NCI-H774 (cell line): ENCODE measurements at places on chromosomes 16 and 17.

DNA sequence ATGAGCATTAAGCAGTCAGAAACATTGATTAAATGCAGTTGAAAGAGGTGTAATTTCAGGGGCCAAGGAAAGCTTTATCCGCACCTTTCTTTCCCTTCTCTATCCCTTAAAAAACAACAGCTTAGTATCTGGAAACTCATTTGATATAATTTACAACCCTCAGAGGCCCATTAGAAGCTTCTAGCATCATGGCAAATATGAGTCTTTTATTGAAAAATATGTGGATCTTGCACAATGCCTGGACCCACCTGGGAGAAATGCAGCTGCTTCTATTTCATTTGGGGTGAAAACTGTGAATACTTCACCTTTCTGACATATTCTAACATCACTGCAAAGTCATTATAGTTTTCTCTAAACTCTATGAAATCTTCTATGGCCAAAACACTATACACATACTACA is 492.2 kb upstream of the PSMD7 start:
- DNase-seq: no peak

DNA sequence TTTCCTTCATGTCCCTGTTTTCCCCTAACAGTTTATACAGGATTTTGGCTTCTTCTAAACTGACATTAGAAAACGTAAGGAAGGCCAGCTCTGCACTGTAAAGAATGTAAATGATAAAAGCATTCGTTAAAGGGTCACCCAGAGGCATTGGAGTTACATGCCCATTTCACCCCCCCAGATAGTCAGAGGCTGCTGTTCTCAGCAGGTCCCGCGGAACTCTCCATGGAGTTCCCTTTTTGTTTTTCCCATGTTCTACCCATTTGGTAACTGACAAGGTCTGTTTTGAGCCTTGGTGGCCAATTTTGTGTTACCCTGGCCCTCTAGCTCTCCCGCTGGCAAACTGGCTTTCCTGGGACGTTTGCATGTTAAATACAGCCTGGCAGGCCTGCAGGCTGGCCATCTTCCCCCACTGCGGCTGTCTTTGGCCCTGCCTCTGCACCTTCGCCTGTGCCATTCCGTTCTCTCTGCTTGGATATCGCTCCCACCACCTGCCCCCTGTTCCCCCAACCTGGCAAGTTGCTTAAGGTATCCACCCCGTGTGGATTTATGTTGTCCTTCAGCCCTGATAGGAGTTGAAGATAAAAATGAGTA is 49.7 kb downstream of the EPN2 start:
- DNase-seq: no peak

DNA sequence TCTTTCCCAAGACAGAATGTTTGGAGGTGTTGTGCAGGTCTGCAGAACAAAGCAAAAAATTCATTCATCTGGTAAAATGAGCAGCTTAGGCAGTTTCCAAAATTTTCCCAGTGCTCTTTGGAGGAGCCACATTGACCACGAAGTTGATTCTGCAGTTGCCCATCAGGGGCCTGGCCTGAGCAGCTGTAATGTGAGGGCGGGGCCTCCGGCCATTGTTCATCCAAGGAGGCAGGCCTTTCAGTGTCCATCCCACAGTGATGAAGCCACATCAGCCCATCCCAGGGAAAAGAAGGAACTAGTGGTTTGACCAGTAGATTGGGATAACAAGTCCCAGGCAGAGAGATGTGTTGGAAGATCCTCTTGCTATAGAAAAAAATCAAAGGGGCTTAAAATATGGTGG is 10.1 kb downstream of the UBFD1 start:
- no peak for DNase-seq

- DNase-seq: no peak
These were observed 46.2 kb downstream of the ZFPM1 start for GRCh38 chr16:88499292-88499691.

- DNase-seq: no peak
These were observed 64.5 kb downstream of the TANGO6 start for GRCh38 chr16:68907781-68908181.

- no peak for DNase-seq
These were observed 20.0 kb upstream of the IL17C start for GRCh38 chr16:88618182-88618955.

DNA sequence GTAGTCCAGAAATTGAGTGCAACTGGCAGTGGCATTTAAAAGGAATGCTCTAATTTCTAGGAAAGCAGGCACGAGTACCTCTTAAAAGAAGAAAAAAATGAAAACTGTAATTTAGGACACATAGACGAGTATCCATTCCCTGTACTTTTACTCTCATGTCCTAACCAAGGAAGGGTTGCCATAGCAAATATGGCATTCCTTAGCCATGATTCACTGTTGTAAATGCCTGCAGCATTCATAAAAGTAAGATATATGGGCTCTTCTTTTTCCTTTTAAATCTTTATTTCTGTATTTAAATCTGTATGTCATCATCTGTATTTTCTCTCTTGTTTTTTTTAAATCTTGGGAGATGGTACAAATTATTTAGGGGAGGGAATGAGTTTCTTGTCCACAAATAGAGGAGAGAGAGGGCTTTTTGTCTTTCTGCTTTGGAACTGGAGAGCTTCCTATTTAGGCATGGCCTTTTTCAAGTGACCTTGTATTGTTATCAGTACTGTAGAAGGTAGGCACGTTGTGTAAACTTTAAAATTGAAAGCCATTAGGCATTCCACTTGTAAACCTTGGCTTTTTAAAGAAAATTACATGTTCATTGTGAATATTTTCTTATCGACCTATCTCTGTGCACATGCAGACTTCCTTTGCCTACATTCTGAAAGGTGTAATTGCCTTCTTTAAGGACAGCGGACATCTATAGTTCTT is 50.0 kb downstream of the TENT4B start:
- peak; percentile 8 for DNase-seq

DNA sequence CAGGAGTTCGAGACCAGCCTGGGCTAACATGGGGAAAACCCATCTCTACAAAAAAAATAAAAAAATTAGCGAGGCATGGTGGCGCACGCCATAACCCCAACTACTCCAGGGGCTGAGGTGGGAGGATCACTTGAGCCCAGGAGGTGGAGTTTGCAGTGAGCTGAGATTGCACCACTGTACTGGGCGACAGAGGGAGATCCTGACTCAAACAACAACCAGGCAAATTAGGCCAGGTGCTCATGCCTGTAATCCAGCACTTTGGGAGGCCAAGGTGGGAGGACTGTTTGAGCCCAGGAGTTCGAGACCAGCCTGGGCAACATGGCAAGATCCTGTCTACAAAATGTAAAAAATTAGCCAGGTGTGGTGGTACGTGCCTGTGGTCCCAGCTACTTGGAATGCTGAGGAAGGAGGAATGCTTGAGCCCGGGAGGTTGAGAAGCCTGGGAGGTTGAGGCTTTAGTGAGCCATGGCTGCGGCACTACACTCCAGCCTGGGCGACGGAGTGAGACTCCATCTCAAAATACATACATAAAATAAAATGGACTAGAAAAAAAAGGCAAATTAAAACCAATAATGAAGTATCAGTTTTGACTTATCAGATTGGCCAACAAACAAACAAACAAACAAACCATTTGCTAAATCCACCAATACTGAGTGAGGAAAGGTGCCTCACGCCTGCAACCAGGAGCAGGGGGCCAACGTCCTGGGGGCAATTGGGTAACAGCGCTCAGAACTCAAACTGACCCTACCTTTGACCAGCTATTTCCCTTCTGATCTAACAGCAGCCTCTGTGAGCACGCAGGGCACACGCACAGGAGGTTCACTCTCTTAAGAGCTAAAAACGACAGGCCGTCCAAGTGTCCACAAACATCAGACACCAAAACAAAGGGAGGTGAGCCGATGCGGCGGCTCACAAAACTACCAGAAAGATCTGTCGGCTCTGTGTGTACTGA is 19.4 kb upstream of the FASN start:
- no peak for DNase-seq

- no peak for DNase-seq
These were observed 35.9 kb downstream of the HSBP1 start for GRCh38 chr16:83843657-83844056.

- DNase-seq: no peak
These were observed 131.3 kb downstream of the AIPL1 start for GRCh38 chr17:6303664-6304063.
